ENCODE measurements at places on chromosomes 16 and 17.
A peak's percentile ranks its signal among the peaks of the same experiment; 100 is the strongest.

GRCh38 chr16:674968-675883 is at the start of gene RHBDL1:
Gene RHBDL1, plus strand, starts transcription at chr16:675671. Its CDS starts 120 bp downstream, at chr16:675791.
- no peak for DNase-seq

- DNase-seq = no peak
Measured at GRCh38 chr16:2481676-2482075, 6.7 kb downstream of the TBC1D24 start.

GRCh38 chr17:82980632-82981031 is 98.8 kb upstream of the METRNL start:
- DNase-seq = no peak

GRCh38 chr16:28192806-28193529 is 18.8 kb downstream of the XPO6 start:
- DNase-seq = no peak

DNA sequence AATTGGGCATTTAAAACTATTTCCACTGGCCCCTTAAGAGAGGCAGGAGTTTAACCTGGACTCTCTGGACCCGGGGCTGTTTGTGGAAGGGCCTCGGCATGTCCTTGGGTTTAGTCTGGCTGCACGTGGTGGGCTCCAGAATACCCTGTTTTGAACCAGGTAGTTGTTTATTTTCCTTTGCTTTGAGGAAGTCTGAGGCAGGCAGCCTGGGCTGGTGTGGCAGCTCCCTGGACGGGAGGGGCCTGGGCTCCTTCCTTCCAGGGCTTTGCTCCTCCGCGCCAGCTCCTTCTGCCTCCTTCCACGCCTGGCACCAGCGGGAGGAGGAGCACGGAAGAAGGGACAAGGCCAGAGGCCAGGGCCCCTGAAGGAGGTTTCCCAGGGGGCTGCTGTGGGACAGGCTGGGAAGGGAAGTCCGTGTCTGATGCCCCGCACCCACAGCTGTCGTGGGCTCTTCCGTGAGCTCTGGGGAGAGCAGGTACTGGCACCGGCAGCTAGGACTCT is 15.5 kb downstream of the BANP start:
- DNase-seq = no peak

DNA sequence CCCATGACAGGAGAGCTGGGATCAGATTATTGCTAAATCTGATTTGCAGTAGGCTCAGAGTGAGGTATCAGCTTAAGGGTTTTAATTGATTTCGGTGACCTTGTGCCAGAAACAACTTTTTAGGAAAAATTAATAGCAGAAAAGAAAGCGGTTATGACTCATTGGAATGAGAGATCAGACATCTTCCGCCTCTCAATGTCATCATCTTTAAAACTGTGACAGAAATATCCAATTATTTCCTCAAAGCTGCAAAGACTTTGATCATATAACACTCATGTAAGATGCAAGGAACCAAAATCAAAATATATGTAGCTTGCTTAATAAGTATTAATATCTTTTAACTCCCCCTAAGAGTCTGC is 190.1 kb upstream of the FOXF1 start:
- no peak for DNase-seq

- no peak for DNase-seq
Measured at GRCh38 chr17:2082003-2082781, 27.3 kb downstream of the HIC1 start.

DNA sequence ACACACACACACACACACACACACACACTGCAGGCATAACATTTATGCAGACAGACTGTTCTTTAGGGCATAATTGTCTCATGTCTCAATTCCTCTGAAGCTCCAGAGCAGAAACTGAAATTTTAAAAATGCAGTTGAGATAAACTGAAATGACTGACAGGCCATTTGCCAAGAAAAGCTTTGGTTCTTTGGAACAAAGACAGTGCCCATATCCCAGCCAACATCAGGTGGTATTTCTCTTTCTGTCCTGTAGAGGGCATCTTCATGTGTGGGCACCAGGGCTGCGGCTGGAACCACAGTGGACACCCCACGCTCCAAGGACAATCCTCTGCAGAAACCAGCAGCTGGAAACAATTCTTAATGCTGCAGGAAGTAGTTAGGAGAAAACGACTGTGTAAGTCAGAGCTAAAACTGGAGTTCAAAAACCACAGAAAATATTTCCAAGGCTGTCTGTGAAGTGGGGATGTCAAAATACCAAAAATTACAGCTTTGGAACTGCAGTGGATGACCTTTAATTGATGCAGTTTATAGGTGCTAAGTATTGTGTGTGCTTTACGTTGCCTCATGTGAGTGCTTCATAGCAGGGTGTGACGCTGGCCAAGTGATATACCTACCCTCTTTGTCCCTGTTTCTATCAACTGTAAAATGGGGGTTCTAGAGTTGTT is 10.6 kb upstream of the MEFV start:
- DNase-seq = peak; percentile 69

- no peak for DNase-seq
Measured at GRCh38 chr16:11949527-11949926, 7.7 kb upstream of the NPIPB2 start.

DNA sequence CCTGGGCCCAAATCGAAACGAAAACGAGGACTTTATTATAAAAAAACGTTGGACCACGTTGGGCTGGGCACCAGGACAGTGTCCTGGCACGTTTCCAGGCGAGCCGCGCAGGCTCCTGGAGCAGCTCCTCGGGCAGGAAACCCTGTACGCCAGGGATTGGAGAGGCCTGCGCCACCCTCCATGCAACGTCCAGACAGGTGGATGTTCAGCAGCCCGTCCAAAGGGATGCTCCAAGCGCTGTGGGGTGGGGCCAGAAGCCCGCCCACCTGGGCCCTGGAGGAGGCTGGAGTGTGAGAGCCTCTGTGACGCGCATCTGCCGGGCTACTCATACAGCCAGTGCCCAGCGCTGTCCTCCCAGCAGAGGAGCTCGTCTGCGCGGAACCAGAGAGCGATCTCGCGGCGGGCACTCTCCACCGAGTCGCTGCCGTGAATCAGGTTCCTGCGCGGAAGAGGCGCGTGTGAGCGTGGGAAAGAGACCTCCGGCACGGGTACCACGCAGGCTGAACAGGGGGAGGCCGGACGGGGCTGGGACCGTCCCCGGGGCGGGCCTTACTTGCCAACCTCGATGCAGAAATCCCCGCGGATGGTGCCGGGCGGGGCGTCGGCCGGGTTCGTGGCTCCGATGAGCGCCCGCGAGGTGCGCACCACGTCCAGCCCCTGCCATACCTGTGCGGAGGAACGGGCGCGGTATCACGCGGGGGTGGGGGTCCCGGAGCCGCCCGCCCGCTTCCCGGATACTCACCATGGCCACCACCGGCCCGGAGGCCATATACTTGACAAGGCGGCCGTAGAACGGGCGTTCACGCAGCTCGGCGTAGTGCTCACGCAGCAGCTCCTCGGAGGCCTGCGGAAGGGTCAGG is 785 bp downstream of the NME3 start:
- no peak for DNase-seq

DNA sequence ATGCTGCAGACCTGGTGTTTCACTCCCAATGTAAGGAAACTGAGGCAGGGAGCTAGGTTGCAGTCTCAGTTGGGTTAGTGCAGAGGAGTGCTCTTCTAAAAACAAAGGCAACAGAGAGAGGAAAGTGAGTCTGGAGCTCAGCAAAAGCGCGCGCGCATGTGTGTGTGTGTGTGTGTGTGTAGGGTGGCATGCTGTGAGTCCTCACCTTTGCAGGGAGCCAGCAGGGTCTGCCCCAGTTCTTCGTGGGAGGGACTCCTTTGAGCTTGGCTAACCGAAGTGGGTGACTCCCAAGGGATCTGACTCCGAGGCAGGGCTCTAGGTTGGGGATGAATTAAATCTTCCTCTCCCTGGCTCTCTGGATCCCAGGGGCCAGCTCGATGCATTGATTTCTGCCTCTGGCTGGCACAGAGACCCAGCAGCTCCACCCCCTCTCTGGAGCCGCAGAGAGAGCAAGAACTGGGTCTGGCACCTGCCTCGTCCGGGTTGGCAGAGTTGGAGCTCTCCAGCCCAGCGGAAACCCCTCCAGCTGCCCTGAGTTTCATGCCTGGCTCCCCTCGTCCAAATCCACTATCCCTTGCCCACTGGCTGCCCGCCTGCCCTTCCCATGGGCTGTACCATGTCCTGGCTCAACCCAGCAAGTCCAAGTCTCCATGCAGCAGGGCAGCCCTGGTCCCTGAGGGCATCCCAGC is 1.3 kb upstream of the BTBD17 start:
- no peak for DNase-seq

All from AG09319 (cell line).